ENCODE measurements at places on chromosomes 11 and 22.

GRCh38 chr11:11027288-11027687 lies 169.4 kb upstream of the ZBED5 start:
- no peak for DNase-seq

- DNase-seq = no peak
These were observed 48.6 kb upstream of the LMO2 start for GRCh38 chr11:33940538-33940815.

GRCh38 chr11:69009441-69010211 lies 3.4 kb downstream of the MRGPRF start:
- no peak for DNase-seq

- DNase-seq = no peak
These were observed 3.8 kb downstream of the INPPL1 start for GRCh38 chr11:72228229-72228843.

DNA sequence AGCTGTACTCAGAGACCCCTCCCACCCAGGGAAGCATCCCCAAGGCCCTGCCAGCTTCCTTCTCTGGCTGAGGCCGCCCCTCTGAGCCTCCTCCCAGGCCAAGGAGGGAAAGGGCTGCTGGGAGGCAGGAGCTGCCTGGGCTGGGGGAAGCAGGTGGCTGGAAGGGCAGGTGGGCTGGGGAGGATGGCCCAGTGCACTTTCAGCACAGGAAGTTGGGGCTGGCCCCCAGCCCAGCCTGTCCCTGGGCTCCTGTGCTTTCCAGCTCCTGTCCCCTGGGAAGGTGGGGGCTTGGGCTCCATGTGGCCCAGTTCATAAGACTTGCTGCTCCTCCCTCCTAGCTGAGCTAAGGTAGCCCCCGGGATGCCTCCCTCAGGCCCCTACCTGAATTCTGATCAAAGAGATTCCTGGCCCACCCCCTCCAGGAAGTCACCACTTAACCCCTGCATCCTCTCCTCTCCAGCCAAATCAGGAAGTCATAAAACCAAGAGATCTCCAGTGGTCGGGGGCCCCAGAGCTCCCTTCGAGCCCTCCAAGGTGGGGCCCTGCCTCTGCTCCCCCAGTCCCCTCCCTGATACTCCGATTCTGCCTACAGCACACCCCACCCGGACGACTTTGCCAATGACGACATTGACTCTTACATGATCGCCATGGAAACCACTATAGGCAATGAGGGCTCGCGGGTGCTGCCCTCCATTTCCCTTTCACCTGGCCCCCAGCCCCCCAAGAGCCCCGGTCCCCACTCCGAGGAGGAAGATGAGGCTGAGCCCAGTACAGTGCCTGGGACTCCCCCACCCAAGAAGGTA lies 4.9 kb downstream of the PPP1CA start:
- no peak for DNase-seq

DNA sequence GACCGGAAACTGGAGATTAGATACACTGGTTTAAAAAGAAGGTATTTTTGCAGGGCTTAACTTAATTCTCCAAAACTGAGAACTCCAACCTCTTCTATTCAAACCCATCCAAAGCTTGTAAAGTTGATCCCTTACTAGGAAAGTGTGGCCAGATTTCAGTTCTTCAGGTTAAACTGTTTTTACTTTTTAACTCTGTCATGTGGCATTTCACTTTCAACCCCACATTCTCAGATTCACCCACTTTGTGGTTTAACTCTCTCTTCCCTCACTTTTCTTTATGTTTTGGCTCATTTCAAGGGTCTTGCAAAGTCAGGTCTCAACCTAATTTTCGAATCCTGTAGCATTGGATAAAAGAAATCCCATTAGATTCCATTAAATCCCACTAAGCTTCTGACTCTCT lies 75.4 kb downstream of the MPPED2 start:
- DNase-seq = no peak

DNA sequence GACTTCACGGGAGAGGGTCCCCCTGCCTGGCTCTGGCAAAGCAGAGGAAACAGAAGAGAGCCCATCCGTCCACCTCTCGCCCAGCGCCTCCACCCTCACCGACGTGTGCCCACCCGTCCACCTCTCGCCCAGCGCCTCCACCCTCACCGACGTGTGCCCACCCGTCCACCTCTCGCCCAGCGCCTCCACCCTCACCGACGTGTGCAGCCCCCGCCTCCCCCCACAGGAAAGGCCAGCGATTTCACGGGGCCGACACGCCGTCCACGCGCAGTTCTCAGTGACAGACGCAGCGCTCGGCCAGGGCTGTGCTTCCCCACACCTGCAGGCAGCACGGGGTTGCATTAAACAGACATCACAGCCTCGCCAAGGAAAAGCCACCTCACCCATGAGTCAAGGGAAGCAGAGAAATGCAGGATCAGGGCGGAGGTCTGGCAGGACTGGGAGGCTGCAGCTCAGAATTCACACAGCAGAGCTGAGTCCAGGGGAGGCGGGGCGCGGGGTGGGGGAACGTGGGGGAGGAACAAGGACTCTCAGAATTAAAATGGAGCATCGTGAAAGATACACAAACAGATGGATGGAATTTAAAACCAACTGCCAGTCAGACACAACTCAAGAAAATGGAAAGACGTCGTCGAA lies 377.7 kb downstream of the BRD1 start:
- DNase-seq = no peak

GRCh38 chr11:93529707-93530467 lies 13.3 kb downstream of the SMCO4 start:
- DNase-seq = no peak

All from HEK293T (cell line).